EL (cell line): ENCODE measurements at places on chromosomes 5 and 9.
A peak's percentile ranks its signal among the peaks of the same experiment; 100 is the strongest.

DNA sequence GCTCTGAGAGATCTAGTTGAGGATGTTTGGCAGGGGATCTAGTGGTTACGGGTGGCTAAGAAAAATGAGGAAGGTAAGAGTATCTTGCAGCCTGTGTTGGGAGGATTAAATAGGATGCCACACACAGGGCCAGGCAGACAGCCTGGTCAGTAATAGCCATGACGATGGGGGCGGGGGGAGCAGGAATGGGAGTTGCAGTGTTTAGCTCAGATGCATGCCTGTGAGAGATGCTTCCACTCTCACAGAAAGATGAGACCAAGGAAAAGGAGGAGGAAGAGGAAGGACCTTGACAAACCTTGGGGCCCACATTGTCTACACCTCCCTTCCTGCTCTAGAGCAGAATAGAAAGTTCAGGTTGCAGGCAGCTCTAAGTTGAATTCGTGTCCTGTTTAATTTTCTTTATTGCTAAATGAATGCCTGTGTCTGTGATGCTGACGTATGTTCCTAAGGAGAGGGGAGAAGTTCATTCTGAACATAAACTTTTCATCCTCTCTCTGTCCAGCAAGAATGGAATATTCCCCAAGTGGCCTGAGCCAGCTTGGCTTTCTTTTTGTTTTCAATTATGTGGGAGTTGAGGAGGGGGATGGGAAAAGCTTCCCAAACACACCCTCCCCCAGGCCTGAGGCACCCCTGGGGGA, 28.7 kb downstream of the TGFBI start:
- peak; percentile 39 for DNase-seq

DNA sequence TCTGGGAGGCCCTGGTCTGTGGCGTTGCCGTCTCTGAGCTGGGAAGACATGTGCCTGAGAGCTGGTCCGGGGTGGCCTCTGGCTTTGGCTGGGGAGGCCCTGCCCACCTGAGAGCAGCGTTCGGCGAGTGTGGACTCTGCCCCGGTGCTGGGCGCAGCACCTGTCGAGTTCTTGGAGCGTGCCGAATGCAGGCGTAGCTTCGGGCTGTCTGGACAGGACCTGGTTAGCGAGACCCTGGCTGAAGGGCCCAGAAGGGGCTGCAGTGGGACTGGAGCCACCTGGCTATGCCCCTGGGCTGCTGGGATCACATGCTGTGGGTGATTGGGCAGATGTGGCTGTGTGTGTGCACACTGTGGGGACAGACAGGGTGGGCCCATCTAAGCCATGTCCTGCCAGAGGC, 56.5 kb downstream of the RXRA start:
- no peak for DNase-seq

GRCh38 chr9:700365-701282, 140.9 kb upstream of the DMRT1 start:
- no peak for DNase-seq

GRCh38 chr5:149677731-149678130, 52.4 kb upstream of the PPARGC1B start:
- no peak for DNase-seq

- no peak for DNase-seq
Measured at GRCh38 chr5:68149189-68149588, 66.4 kb upstream of the PIK3R1 start.

- no peak for DNase-seq
Measured at GRCh38 chr9:109277451-109277850, 43.4 kb downstream of the EPB41L4B start.

- peak; percentile 54 for DNase-seq
Measured at GRCh38 chr5:115098041-115098702, 71.5 kb downstream of the TRIM36 start.

GRCh38 chr5:99025298-99026045, 96.7 kb upstream of the CHD1 start:
- no peak for DNase-seq

- DNase-seq: no peak
Measured at GRCh38 chr5:155651-156410, 35.5 kb upstream of the LRRC14B start.

DNA sequence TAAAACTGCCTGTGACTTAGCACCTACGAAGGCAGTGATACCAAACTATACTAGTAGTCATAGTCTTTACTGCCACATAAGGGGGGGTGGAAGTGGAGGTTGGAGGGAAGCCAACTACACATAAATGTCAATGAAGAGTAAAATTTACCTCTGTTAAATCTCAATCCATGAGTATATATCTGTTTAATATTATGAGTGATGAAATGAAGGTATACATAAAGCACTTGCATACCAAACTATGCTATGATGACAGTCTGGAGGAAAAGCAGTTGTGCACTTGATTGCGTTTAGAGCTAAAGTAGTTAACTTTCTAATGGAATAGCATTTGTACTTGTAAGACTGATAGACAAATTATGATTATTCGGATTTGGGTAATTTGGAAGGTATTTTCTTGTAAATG, 129.2 kb upstream of the POU5F2 start:
- DNase-seq: no peak

DNA sequence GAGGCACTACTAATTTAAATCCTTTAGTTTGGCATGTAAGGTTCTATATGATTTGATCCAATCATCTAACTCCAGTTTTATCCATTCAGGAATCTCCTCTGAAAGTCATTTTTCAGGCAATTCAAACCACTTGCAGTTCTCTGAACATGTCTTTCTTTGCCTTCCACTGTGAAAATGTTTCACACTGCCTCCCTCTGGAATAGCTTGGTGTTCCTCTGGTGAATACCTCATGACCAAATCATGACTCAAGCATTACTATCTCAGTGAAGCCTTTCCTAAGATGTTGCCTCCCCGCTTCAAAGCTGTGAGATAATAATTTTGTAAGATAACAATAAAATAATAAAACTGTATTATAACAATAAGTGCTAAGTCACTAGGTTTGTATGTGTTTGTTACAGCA, 981.1 kb downstream of the DTWD2 start:
- peak; percentile 2 for DNase-seq

DNA sequence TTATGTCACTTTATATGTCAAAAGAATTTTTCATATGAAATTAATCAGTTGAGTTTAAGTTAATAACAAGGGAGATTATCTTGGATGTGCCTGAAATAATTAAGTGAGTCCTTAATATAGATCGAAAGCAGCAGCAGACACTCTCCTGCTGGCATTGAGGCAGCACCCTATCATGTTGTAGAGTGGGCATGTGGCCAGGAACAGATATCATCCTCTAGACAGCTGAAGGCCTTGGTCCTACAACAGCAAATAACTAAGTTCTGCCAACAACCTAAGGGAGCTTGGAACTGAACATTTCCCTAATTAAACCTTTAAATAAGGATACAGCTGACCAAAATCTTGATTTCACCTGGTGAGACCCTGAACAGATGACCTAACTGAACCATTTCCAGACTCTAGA, 25.8 kb upstream of the UGT3A1 start:
- DNase-seq: no peak

GRCh38 chr5:172347496-172348052, 64.0 kb upstream of the UBTD2 start:
- DNase-seq: no peak

DNA sequence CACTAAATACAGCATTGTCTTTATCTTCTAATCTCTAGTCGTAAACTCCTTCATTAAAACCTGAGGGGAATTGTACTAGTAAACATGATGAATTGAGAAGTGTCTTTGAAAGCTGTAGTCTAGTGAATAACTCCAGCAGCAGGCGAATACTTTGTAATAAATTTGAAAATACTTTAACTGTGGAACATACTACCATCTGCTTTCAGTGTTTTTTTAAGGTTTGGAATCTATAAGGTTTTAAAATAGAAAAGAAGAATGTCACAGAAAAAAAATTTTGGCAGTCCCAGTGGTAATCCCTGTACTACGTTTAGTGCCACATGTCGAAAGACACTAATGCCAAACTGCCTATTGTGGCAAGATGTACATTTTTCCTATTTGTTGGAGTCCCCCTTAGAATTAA, 379.0 kb upstream of the NUDT12 start:
- no peak for DNase-seq

DNA sequence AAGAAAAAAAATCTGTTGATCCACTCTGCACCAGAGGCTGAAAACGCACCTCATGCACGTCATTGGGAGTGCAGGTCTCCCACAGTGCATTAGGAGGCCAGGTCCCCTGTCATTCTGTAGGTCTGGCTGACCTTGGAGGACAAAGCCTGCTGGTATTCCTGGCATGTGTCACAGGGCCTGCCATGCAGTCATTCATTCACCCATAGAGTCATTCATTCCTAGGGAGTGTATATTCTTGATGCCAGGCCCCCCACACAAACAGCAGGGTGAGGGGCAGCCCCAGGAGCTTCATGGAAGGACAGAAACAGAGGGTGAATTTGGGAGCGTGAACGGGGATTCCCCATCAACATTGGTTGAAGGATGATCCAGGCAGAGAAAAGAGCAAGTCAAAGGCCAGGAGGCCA, 2.2 kb downstream of the GBGT1 start:
- no peak for DNase-seq

GRCh38 chr5:180717989-180718388, 21.9 kb downstream of the OR2Y1 start:
- no peak for DNase-seq

- DNase-seq: no peak
Measured at GRCh38 chr9:92183449-92183848, 68.2 kb upstream of the SPTLC1 start.

- DNase-seq: peak; percentile 83
Measured at GRCh38 chr5:139426203-139426885, 13.0 kb downstream of the DNAJC18 start.

GRCh38 chr9:8366161-8366926, 566.8 kb upstream of the DMAC1 start:
- no peak for DNase-seq

GRCh38 chr9:120692901-120693699, 21.2 kb downstream of the MEGF9 start:
- peak; percentile 22 for DNase-seq

- DNase-seq: no peak
Measured at GRCh38 chr5:66860199-66860975, 264.2 kb downstream of the MAST4 start.

DNA sequence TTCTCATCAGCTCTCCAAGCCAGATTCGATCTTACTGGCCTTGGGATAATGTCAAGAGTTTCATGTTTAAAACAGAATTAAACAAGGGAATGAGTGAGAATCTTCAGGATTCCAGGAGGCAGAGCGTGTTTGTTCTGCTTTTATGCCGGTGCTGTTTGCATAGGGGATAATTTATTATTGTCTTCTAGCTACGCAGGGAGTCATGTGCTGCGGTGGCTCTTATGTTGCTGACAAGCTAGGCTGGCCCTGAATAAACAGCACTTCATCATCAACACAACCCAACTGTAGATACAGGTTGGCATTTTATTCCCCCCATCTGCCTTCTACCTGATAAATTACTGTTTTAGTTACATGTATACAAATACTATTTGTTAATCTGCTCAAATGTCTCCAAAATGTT, 47.1 kb upstream of the PCA3 start:
- DNase-seq: no peak

- peak; percentile 91 for DNase-seq
Measured at GRCh38 chr5:72387985-72388384, 67.8 kb downstream of the PTCD2 start.
